Stimulated activated CD8-positive, alpha-beta memory T cell treated with anti-CD3 and anti-CD28 coated beads, Interleukin-7, amount 100 ng/mL, for 24 hours (primary cell): ENCODE measurements at places on chromosomes 5 and 9.

- no peak for DNase-seq
Observed at GRCh38 chr5:16983022-16983639, 47.0 kb upstream of the MYO10 start.

DNA sequence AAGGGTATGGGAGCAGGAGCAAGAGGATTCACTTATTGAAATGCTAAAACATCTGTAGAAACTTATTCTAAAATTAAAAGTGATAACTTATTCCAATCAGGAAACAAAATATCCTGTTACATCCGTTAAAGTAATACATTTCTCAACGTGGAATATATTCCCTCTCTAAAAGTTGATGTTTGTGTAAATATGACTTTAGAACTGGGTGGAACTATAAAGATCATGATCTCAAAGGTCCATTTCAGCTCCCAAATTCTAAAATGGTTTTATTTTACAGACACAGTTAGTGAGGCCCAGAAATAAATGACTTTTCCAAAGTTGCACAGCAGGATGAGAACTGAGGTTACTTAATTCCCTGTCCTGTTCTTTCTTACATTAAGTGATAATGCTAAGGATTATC is 21.1 kb downstream of the ISOC1 start:
- no peak for DNase-seq

DNA sequence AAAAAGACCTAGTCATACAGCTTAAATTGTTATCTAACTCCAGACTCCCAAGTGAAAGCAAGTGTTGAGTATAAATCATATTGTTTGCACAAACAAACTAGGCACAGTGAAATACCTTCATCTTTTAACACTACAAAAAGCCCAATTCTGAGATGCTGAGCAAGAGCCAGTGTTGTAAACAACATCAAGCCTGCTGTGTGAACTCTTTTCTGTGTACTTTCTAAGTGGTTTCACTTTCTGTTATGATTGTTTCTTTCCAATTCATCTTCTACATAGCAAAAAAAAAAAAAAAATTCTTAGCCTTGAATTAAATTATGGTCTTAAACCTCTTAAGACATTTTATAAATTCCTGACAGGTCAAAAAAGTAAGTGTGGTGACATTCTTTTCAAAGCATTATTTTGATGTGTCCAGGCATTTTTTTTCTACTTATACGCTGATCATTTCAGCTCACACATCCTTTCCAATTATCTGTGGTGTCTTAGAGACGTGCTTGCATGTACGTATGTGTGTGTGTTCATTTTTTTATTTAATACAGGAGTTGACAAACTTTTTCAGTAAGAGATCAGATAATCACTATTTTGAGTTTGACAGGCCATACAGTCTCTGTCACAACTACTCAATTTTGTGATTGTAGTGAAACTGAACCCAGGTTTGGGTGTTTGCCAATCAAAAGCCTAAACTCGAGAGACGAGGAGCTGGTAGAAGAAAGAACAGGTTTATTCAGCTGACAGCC is 556.1 kb downstream of the CDH9 start:
- DNase-seq = no peak

GRCh38 chr9:96022445-96023051 is 147.1 kb downstream of the ERCC6L2 start:
- no peak for DNase-seq

- no peak for DNase-seq
Observed at GRCh38 chr9:94591876-94592275, 1.7 kb downstream of the FBP2 start.

DNA sequence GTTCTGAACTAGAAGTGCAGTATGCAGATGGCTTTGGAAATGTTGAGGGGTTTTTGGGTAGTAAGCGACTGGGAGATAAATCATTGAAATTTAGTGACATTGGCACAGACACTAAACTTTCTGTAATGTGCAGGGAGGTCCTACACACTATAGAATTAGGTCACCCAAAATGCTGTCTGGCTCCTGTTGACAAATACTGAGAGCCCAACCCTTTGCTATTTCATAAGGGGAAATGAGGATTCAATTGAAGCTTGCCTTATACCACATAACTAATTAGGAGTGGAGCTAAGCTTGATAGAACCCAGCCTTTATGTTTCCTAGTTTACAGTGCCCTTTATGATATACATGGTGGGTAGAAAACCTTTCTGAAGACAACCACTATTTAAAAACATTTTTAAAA is 22.6 kb downstream of the HMGXB3 start:
- no peak for DNase-seq

DNA sequence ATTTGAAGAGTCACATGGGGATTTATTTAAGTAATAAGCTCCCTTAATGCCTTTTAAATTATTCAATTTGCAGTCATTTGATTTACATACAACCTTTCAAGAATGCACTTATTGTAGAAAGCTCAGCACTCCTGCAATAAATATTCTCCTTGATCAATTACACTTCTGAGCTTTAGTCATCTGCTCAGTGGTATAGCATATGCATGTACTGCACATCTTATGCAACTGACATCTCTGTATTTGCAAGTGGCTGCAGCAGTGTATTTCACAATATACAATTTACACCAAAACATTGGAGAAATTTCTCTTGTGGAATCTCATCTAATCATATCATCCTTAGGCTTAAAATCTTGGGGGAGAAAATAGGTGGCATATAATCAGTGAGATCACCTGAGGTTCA is 325.7 kb downstream of the SLF1 start:
- DNase-seq = no peak

DNA sequence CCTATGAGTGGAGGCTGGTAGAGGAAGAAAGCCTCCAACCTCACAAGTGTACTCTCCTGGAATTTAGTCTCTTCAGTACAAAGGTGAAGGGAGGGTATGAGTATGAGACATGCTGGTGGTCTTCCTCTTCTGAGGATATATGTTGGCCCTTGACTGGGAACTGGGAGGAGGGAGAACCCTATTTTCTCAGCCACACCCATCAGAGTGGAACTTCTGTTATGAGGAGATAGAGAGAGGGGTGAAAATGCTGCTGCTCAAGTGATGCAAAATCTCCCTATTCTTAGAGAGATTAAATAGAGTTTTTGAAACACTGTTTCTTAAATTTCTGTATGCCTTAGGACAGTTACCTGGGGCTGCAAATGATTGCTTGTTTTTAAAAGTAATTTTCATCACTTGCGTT is 203.4 kb upstream of the PRR16 start:
- DNase-seq = no peak

GRCh38 chr5:66538531-66538930 is 57.7 kb upstream of the MAST4 start:
- no peak for DNase-seq

GRCh38 chr5:77719666-77720363 is 56.3 kb downstream of the TBCA start:
- DNase-seq = no peak

GRCh38 chr5:132478366-132478871 is 12.2 kb downstream of the IRF1 start:
- DNase-seq = no peak

DNA sequence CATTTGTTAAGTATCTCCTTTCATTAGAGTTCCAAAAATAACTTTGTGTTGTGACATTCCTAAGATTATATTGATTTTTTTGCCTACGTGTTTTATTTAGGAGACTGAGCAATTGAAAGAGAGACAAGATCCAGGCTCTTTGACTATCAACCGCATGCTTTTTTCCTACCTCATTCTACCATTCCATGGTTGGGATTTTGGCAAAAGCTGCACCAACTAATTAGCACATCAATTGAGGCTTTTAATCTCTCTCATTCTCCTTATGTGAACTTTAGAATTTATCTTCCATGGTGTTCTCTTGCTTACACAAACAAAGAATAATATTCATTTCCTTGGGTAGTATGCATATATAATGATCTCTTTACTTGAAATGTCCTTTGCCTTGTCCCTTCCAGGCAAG is 338.7 kb upstream of the SMC2 start:
- DNase-seq = no peak

DNA sequence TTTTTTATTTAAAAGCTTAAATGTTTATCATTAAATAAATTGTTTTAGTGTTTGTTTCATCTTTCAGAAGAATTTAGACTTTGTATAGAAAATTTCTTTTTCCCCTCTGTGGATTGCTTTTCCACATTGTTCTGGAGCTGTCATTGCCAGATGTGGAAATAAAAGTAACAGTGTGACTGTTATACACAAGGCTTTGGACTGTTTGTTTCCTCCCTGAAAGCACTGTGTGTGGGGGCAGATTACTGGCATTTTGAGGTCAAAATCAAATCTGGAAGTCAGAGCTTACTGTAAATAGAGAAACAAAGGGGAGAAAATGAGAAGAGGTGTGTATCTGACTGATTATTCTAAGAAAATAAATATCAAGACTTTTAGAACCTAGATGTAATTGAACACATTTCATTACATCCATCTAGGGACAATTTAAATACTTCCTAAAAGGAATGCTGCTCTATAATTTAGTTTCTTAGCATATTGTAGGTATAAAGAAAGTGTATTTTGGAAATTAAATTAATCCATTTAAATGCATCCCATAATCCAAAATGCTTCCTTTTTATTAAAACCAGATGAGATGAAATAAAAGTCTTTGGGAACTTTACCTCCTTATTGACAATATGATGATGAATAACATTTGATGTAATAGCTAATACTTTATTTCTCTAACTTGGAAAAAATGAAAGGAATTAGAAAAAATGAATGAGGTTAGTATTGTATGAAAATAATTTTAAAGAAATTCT is 51.9 kb downstream of the ERCC6L2 start:
- DNase-seq = no peak

DNA sequence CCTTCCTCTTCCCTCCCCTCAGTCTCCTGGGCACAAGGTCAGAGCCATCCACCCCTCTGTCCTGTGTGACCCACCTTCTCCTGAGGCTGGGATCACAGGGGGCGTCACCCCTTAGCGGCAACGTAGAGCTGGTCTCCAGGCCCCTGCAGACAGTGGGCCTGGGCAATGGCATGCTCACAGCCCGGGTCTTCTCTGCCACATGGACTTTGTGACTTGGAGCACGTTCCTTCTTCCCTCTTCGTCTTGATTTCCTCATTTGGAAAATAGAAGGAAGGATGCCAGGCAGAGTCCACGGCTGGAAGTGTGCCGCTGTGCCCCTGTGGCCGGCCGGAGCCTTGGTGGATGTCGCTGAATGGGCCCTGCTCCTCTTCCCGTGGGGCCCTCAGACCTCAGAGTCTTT is 10.0 kb downstream of the RXRA start:
- no peak for DNase-seq

DNA sequence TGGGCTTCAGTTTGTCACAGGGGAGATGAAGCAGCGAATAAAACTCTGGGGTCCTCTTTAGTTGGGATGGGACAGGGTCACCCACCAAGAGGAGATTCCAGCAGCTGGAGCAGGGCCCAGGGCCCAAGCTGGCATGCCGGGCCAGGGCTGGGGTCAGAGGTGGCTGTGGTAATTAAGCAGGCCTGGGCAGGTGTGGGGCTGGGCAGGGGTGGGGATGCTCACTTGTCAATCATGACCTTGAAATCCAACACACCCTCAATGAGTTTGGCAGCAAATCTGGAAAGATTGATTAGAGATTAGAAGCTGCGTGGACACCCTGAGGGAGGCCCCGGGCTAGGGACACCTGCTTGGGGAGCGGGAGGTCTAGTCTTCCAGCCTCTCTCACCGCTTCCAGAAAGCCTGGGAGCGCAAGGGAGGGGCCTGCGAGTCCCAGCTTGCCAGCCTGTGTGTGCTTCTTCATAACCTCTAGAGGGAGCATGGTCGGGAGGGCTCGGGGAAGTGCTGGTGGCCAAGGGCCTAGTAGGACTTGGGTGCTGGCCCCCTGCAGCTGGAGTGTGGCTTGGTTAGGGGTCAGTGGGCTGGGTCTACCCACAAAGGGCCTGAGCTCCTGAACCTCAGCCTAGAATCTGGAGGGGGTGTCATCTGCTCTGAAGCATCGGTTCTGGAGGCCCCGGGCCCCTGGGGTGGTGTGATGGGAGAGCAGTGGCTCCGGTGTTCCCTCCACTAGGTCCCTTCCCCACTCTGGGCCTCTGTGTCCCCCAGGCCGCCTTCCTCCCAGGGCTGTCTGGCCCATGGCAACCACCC is 7.6 kb downstream of the CRAT start:
- DNase-seq = no peak

- no peak for DNase-seq
Observed at GRCh38 chr9:7328453-7328852, 471.1 kb downstream of the DMAC1 start.

DNA sequence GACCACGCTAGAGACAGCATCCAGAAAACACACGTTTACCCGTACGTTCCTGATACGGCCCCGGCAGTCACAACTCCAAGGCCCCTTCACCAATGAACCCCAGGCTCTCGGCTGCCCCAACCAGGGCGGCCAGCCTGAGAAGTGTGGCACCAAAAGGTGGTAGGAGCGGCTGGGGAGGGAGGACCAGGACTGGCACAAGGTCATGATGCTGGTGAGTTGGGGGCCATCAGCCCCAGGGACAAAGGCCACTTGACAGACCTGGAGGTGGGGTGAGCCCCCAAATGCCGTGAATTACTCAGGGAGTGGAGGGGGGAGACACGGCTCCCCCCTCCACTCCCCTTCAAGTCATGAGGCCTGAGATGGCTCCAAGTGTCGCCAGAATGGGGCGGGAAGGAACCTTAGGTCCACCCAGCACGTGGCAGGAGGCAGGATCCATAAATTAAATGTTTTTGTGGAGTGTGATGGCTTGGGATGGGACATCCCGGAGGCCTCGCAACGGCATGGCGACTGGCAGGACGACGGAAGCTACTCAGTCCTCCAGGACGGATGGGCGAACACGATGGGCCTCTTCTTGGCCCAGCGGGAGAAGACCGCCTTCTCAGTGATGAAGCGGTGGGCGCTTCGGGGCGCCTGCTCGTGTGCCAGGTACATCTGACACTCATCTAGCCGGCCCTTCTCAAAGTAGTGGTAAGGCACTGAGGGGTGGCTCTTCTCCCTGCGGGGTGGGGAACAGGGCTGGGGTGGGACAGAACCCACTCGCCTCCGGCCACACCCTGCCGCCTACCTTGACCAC is 8.7 kb upstream of the ST6GALNAC6 start:
- DNase-seq = no peak

- DNase-seq = no peak
Observed at GRCh38 chr5:63451188-63451587, 511.1 kb downstream of the HTR1A start.

DNA sequence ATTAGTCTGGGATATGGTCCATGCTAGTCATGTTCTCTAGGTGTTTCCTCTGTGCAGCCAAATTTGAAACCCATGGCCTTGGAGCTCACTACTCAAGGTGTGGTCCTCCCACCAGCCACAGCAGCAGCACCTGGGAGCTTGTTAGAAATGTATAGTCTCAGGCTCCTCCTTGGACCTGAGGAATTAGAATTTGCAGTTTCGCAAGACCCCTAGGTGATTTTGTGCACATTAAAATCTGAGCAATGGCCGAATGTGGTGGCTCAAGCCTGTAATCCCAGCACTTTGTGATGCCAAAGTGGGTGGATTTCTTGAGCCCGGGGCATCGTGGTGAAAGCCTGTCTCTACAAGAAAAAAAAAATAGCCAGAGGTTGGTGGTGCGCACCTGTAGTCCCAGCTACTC is 72.3 kb upstream of the NEK6 start:
- no peak for DNase-seq

DNA sequence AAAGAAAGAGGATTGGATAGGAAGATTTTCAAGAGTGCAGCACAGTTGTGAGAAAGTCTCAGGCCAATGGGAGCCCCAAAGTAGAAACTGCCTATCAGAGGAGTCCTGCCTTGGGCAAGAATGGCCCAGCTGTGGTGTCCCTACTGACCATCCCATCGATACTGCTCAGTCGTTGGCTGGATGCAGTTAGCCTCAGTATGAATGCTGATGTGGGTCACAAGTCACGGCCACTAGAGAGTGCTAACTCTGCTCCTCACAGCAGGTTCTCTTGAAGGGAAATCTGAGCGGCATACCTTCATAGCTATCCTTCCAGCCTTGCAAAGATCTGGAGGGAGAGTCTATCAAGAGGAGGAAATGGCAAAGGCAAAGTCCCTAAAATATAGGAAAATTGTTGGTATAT is 11.6 kb upstream of the CETN3 start:
- DNase-seq = no peak

GRCh38 chr9:121944711-121945191 is 148.4 kb downstream of the TTLL11 start:
- no peak for DNase-seq
